Left lung (tissue), 14 donors: ENCODE measurements at places on chromosomes 7 and 10. TPM values are rescaled to one million over a fixed set of nuclear protein-coding genes. Genes with fewer than 3 reads are reported as not detected.

GRCh38 chr10:67912331-67912946, 28.0 kb downstream of the SIRT1 start:
- no peaks in the 10 kb centered on the region for H3K4me1 ChIP-seq
- no peak overlapping the region for H3K27ac ChIP-seq
- H3K36me3 ChIP-seq = peaks cover 93% of the 10 kb centered on the region
- DNase-seq = no peak
- no peaks in the 10 kb centered on the region for H3K27me3 ChIP-seq
- H3K4me3 ChIP-seq = no peak overlapping the region

DNA sequence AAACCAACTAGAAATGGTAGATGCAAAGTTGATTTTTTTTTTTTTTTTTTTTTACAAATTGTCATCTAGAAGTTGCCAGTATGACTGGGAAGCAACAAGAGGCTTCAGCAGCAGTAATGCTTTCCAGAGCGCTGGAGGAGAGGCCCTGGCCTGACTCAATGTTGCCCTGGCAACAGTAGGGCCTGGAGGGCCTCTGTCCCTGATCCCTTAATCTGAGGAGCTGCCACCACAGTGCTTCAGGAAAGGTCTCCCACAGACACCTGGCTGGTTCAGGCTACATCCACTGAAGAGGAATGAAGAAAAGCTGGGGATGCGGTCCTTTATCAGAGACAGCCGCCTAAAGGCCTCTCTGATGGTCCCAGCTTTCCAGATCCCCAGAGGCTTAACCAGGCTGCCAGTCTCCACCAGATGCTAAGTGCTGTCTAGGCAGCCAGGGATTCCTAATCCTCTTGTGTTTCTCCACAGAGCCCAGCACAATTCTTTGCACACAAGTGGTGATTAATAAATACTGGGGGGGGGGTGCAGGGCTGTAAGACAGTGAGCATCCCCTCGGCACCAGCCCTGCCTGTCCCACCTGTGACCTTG, 33.7 kb downstream of the ZNF777 start:
- DNase-seq = no peak
- H3K4me1 ChIP-seq = peaks cover 6% of the 10 kb centered on the region
- H3K27me3 ChIP-seq = peaks cover 16% of the 10 kb centered on the region
- no peak overlapping the region for H3K4me3 ChIP-seq

HOXA6 gene
- 5.0 TPM for total RNA-seq

PNLIPRP1 gene
- not detected for total RNA-seq

GRCh38 chr7:5679048-5679812, 102.2 kb downstream of the RNF216 start:
- peaks cover 5% of the 10 kb centered on the region for H3K36me3 ChIP-seq
- H3K4me3 ChIP-seq = no peak overlapping the region
- H3K4me1 ChIP-seq = peaks cover 66% of the 10 kb centered on the region
- DNase-seq = no peak

- H3K36me3 ChIP-seq = no peaks in the 10 kb centered on the region
- no peak for DNase-seq
- H3K4me1 ChIP-seq = no peaks in the 10 kb centered on the region
These were observed 88.2 kb downstream of the BBS9 start for GRCh38 chr7:33217595-33217994.

SLC39A12 gene
- 0.15 TPM for total RNA-seq

DNA sequence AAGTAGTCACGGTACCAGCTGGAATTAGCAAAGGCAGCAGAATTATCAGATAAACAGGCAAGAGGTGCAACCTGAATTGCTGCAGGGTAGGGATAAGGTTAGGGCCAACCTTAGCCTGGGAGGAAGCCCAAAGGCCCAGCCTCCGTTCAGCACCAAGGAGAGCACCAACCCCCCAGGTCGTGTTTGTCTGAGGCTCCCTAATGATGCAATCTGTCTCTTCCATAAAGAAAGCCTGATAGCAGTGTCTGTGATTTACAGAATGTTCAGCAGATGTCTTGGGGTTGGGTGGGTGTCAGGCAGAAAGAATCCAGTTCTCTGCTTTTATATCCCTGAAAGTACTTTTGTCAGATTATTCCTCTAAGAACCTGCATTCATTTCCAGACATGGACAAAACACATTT, 328.4 kb upstream of the AOAH start:
- DNase-seq = no peak
- H3K36me3 ChIP-seq = no peaks in the 10 kb centered on the region
- H3K4me3 ChIP-seq = no peak overlapping the region
- no peaks in the 10 kb centered on the region for H3K27me3 ChIP-seq
- no peaks in the 10 kb centered on the region for H3K4me1 ChIP-seq

DNA sequence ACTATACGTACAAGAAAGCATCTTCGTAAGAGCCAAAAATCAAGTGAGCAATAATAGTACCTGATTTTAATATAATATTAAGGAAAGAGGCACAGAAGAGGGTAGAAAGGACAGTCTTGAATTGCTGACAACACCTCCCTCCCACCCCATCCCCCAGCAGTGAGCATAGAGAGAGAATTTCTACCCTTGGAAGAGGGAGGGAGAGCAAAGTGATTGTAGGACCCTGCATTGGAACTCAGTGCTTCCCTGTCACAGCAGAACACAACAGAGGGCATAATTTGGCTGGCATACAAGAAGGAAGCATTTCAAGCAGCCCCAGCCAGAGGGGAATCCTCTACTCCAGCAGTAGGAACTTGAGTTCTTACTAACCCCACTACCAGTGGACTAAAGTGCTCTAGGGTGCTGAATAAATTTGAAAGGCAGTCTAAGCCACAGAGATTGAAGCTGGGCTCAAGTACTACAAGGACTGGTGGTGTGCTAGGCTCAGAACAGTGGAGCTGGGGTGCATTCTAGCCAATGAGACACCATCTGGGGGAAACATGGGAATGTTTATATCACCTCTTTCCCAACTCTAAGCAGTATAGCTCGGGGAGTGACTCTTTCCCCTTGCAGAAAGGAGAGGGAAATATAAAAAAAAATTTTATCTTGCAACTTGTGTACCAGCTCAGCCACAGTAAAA, 44.2 kb downstream of the PCLO start:
- no peak overlapping the region for H3K27ac ChIP-seq
- no peaks in the 10 kb centered on the region for H3K4me1 ChIP-seq
- no peaks in the 10 kb centered on the region for H3K36me3 ChIP-seq
- DNase-seq = no peak
- no peak overlapping the region for H3K4me3 ChIP-seq
- H3K27me3 ChIP-seq = no peaks in the 10 kb centered on the region

DNA sequence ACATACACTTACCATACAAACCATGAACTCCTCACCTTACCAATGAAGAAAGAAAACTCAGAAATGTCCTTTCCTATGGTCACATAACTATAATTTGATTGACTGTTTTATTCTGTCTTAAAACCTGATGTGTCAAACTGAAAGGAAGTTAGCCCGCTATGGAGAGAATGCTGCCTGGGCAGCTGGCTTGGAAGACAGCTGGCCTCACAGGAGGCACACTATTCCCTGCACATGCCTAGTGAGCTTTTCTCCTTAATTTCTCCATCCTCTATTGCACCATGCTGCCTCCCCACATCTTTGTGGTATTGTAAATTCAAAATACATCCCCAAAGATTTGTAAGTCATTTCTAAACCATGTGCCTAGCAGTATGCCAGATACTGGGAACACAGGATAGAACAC, 163.3 kb downstream of the STK31 start:
- H3K27me3 ChIP-seq = no peaks in the 10 kb centered on the region
- no peak overlapping the region for H3K27ac ChIP-seq
- H3K4me3 ChIP-seq = no peak overlapping the region
- no peaks in the 10 kb centered on the region for H3K36me3 ChIP-seq
- H3K4me1 ChIP-seq = no peaks in the 10 kb centered on the region

CREM gene
- 25.7 TPM for total RNA-seq

NEBL gene
- total RNA-seq = 65.9 TPM

- no peak for DNase-seq
- H3K4me3 ChIP-seq = no peak overlapping the region
- H3K27ac ChIP-seq = no peak overlapping the region
- no peaks in the 10 kb centered on the region for H3K36me3 ChIP-seq
- no peaks in the 10 kb centered on the region for H3K4me1 ChIP-seq
These were observed 38.5 kb downstream of the GHRHR start for GRCh38 chr7:31002256-31002655.
